Large intestine (tissue), 12 donors: ENCODE measurements at places on chromosomes 7 and 10. TPM values are rescaled to one million over a fixed set of nuclear protein-coding genes. Genes with fewer than 3 reads are reported as not detected.
A peak's percentile ranks its signal among the peaks of the same experiment; 100 is the strongest.

Gene ZNF488
- polyA plus RNA-seq = 2.2 TPM

Gene TMEM176A
- 300 TPM for polyA plus RNA-seq

Gene CTTNBP2
- polyA plus RNA-seq = 4.6 TPM

Gene DNAAF5
- 26.8 TPM for polyA plus RNA-seq

Gene DENND11
- polyA plus RNA-seq = 53.4 TPM

Gene MTPN
- polyA plus RNA-seq = 92.1 TPM

Gene PCLO
- 10.7 TPM for polyA plus RNA-seq

Gene LRRD1
- polyA plus RNA-seq = 0.19 TPM

Gene IQUB
- 0.58 TPM for polyA plus RNA-seq

- DNase-seq = no peak
- no peaks in the 10 kb centered on the region for H3K27me3 ChIP-seq
- H3K36me3 ChIP-seq = no peaks in the 10 kb centered on the region
- no peak overlapping the region for H3K27ac ChIP-seq
- H3K4me1 ChIP-seq = no peaks in the 10 kb centered on the region
- no peak overlapping the region for H3K4me3 ChIP-seq
These were observed 53.8 kb upstream of the EGR2 start for GRCh38 chr10:62869958-62870357.

- H3K27ac ChIP-seq = no peak overlapping the region
- no peak overlapping the region for H3K4me3 ChIP-seq
- H3K4me1 ChIP-seq = peaks cover 3% of the 10 kb centered on the region
- no peaks in the 10 kb centered on the region for H3K27me3 ChIP-seq
These were observed 72.3 kb downstream of the PRR15 start for GRCh38 chr7:29636009-29636351.

- H3K27ac ChIP-seq = no peak overlapping the region
- H3K4me1 ChIP-seq = peaks cover 10% of the 10 kb centered on the region
- no peaks in the 10 kb centered on the region for H3K36me3 ChIP-seq
- DNase-seq = no peak
These were observed 134.6 kb upstream of the FGFR2 start for GRCh38 chr10:121732656-121733445.

DNA sequence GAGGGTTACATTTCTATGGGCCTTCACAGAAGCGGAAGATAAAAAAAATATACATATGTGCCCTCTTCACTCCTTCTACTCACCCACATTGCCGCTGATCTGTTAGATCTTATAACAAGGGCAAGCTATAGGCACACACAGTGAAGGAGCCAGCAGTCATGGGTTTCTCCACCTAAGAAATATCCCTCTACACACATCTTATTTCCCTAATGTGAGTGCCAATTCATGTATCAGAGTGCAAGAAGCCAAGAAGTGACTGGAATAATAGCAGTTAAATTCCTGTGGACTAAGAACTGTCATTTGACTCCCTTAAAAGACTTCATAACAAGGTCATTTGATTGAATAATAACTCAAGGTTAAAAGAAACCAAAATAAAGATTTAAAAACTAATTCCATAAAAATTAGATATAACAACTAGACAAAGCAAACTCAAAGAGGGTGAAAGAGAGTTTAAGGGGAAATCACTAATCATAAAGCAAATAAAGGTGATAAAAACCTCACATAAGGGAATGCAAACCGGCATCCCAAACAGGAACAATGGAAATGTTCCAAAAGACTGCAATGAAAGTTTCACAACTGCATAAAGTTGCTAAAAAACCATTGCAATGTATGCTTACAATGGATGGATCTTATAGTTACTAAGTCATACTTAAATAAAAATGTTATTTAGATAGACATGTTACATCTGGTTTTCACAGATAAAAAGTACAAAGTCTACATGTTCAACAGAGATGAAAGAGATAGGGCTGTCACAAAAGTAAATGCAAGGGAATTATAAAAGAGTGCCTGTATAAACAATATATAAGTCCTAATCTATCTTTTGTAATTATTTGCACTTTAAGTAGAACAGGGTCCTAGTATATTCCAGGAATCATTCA is 42.8 kb downstream of the ARHGAP21 start:
- no peak overlapping the region for H3K4me3 ChIP-seq
- DNase-seq = peak; percentile 12
- H3K27me3 ChIP-seq = no peaks in the 10 kb centered on the region
- H3K36me3 ChIP-seq = no peaks in the 10 kb centered on the region

GRCh38 chr10:75978213-75978612 is 546.8 kb downstream of the LRMDA start:
- H3K27me3 ChIP-seq = no peaks in the 10 kb centered on the region
- H3K4me3 ChIP-seq = no peak overlapping the region
- H3K4me1 ChIP-seq = no peaks in the 10 kb centered on the region

GRCh38 chr7:80136261-80137055 is 1.8 kb downstream of the GNAI1 start:
- H3K4me3 ChIP-seq = peak overlapping the region; percentile 96
- peaks cover 3% of the 10 kb centered on the region for H3K4me1 ChIP-seq
- no peak overlapping the region for H3K27ac ChIP-seq

DNA sequence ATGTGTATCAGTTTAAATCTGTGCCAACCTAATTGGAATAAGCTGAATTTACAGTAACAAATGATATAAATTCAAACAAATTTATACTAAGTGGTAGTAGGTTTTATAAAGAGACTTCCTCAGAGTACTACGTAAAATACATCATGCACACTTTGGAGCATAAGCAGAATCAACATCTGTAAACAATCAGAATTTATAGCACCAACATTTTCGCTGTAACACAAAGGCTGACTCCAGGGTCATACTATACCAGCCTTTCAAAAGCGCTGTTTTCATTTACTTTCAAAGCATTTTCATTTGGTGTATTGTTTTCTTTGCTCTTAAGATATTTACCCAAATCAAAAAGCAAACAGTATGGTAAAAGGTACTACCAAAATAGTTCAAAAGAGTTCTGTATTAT is 29.3 kb upstream of the TMEM168 start:
- H3K27ac ChIP-seq = no peak overlapping the region
- H3K36me3 ChIP-seq = peaks cover 5% of the 10 kb centered on the region
- no peaks in the 10 kb centered on the region for H3K27me3 ChIP-seq

- H3K27me3 ChIP-seq = no peaks in the 10 kb centered on the region
- no peak overlapping the region for H3K4me3 ChIP-seq
- peaks cover 14% of the 10 kb centered on the region for H3K36me3 ChIP-seq
- no peak overlapping the region for H3K27ac ChIP-seq
These were observed 21.5 kb downstream of the LMOD2 start for GRCh38 chr7:123677061-123677715.

GRCh38 chr10:112375721-112376395 is 1.9 kb downstream of the ACSL5 start:
- no peaks in the 10 kb centered on the region for H3K27me3 ChIP-seq
- H3K27ac ChIP-seq = peak overlapping the region; percentile 83
- H3K36me3 ChIP-seq = no peaks in the 10 kb centered on the region
- peak; percentile 79 for DNase-seq

DNA sequence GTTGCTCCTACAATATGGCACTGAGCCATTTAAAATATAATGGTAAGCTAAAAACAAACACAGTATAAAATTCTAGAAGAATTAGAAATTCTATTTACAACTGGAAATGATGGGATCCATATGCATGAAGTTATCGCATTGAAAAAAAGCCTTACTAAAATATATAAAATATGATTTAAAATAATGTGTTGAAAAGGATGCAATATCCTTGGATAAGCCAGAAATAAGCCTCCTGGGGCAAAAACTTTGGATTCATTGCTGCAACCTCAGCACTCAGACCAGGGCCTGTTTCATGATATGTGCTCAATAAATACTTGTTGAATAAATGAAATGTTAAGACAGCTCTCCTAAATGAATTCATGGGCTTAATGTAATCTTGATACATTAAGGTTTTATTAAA is 170.2 kb downstream of the SEM1 start:
- H3K4me3 ChIP-seq = no peak overlapping the region
- H3K36me3 ChIP-seq = no peaks in the 10 kb centered on the region
- no peaks in the 10 kb centered on the region for H3K27me3 ChIP-seq
- no peak overlapping the region for H3K27ac ChIP-seq

DNA sequence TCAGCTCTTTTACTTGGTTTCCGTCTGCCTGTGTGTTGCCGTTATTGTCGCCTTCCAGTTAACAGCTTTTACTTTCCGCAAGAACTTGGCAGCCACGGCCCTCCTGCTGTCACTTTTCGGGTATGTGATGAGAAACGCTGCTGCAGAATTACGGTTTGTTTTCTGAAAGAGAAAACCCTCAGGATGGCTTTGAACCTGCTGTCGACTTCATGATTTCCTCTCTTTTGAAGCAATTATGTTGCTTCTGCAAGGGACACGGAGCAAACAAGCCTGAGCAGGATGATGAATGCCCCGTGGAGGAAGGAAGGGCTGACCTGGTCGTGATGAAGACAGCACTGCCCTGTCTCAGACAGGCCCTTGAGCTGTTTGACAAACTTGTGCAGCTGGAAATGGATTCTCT is 339.8 kb downstream of the ABCA13 start:
- no peaks in the 10 kb centered on the region for H3K36me3 ChIP-seq
- no peak for DNase-seq
- no peak overlapping the region for H3K4me3 ChIP-seq
- no peaks in the 10 kb centered on the region for H3K4me1 ChIP-seq
- no peaks in the 10 kb centered on the region for H3K27me3 ChIP-seq

GRCh38 chr7:92682330-92682729 is 92.1 kb upstream of the FAM133B start:
- DNase-seq = peak; percentile 16
- H3K27ac ChIP-seq = peak overlapping the region; percentile 15
- no peaks in the 10 kb centered on the region for H3K27me3 ChIP-seq
- no peaks in the 10 kb centered on the region for H3K36me3 ChIP-seq
- peaks cover 15% of the 10 kb centered on the region for H3K4me1 ChIP-seq

GRCh38 chr10:109906316-109906715 is 17.0 kb downstream of the XPNPEP1 start:
- peaks cover 27% of the 10 kb centered on the region for H3K4me1 ChIP-seq
- DNase-seq = peak; percentile 96
- no peaks in the 10 kb centered on the region for H3K27me3 ChIP-seq
- peak overlapping the region; percentile 89 for H3K27ac ChIP-seq

DNA sequence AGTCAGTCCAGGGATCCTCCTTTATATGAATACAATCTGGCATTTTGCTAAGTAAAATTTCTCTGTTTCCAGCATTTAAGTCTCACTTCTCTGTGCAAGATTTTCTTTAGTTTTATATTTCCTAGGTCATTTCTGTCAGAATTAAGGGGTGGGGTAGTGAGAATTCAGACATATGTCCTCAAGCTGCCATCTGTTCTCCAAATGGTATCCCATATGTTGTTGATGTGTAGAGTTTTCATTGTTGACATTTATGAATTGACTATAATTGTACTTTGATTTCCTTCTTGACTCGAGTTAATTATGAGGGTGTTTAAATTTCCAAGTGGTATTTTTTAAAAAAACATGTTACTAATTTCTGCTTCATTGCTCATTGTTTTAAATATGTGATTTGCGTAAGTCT is 148.8 kb downstream of the NPSR1 start:
- DNase-seq = no peak
- no peaks in the 10 kb centered on the region for H3K36me3 ChIP-seq
- H3K4me1 ChIP-seq = no peaks in the 10 kb centered on the region
- H3K27me3 ChIP-seq = no peaks in the 10 kb centered on the region
- no peak overlapping the region for H3K27ac ChIP-seq

DNA sequence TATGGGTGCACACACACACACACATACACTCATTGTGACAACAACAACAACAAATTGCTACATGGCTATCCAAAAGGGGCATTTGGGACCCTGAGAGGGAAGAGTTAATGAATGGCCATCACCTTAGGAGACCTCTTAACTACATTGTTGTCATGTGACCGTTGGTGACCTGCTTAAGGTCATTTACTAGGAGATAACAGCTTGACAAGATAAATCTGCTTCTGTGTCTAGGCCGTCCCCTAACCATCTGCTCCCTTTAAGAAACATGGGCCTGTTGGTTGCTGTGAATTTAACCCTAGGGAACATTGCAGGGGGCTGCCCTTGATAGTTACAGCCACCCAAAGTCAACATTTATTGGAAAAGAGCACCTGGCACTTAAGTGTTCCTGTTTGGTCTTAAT is 29.7 kb downstream of the C1QL3 start:
- no peak for DNase-seq
- no peaks in the 10 kb centered on the region for H3K36me3 ChIP-seq
- H3K27me3 ChIP-seq = no peaks in the 10 kb centered on the region
- no peak overlapping the region for H3K4me3 ChIP-seq
- no peaks in the 10 kb centered on the region for H3K4me1 ChIP-seq
- no peak overlapping the region for H3K27ac ChIP-seq

- DNase-seq = no peak
- H3K36me3 ChIP-seq = no peaks in the 10 kb centered on the region
- H3K4me3 ChIP-seq = no peak overlapping the region
- no peak overlapping the region for H3K27ac ChIP-seq
These were observed 56.6 kb upstream of the TARP start for GRCh38 chr7:38330039-38330438.

DNA sequence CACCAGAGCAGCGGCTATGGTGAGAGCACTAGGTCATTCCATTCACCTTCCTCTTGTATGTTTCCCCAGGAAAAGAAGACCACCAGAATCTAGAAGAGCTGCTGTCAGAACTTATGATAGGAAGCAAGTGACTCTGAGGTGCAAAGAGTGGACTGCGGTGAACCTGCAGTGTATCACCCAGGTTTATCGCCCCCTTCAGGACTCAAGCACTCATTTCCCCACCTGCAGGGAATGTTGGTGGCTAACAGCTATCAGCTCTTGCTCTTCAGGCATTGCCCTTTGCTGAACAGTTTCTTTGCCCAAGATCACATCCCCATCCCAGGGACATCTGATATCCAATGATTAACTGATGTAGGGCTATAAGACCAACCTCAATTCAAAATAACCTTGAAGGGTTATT is 66.3 kb upstream of the IL6 start:
- no peaks in the 10 kb centered on the region for H3K4me1 ChIP-seq
- H3K27me3 ChIP-seq = no peaks in the 10 kb centered on the region
- DNase-seq = no peak
- no peak overlapping the region for H3K4me3 ChIP-seq

DNA sequence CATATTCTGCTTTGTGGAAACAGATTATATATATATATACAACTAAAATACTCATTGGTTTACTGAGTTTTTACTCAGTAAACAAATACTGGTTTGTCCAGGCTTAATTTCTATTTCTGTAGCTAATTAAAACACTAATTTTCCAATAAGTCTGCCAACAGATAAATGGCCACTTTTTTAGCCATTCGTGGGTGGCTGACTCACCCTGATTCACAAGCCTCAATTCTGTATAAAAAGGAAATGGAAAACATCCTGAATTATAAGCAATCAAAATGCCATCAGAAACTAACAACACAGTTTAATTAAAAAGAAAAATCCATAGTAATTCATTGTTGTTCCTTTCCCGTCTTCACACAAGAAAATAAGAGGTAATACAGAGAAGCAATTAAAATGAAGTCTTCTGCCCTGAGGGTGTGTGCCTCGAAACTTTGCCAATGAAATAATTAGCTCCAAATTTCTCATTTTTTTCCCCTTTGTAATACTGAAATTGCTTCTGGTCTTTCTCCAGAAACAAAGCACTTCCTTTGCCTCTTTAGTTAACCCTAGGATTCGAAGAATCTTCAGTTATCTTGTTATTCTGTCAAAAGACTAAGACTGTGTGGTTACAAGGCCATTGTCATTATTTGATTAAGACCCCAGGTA is 118.7 kb upstream of the PTN start:
- H3K36me3 ChIP-seq = no peaks in the 10 kb centered on the region
- H3K27me3 ChIP-seq = no peaks in the 10 kb centered on the region
- no peak overlapping the region for H3K4me3 ChIP-seq
- DNase-seq = no peak

GRCh38 chr7:128933180-128933891 is 4.4 kb upstream of the IRF5 start:
- H3K27me3 ChIP-seq = peaks cover 8% of the 10 kb centered on the region
- no peaks in the 10 kb centered on the region for H3K36me3 ChIP-seq
- no peak overlapping the region for H3K27ac ChIP-seq
- DNase-seq = peak; percentile 22
- H3K4me3 ChIP-seq = no peak overlapping the region

GRCh38 chr10:17617031-17617911 is at the start of gene HACD1:
TSS of gene HACD1 (minus strand) at chr10:17617374. CDS start at chr10:17617339, 35 bp downstream.
- peak; percentile 79 for DNase-seq
- no peaks in the 10 kb centered on the region for H3K36me3 ChIP-seq
- H3K4me3 ChIP-seq = peak within 1 kb of the TSS; percentile 55
- no peaks in the 10 kb centered on the region for H3K27me3 ChIP-seq
- H3K27ac ChIP-seq = peak within 1 kb of the TSS; percentile 32
